Karpas-422 (cell line): ENCODE measurements at places on chromosomes 5 and 9. TPM values are rescaled to one million over a fixed set of nuclear protein-coding genes. Genes with fewer than 3 reads are reported as not detected.

- DNase-seq: no peak
These were observed 610.2 kb downstream of the ANXA1 start for GRCh38 chr9:73761905-73762304.

GRCh38 chr5:157463621-157464518 is 3.9 kb downstream of the NIPAL4 start:
- no peak for DNase-seq

- no peak for DNase-seq
These were observed 243.0 kb upstream of the ITGA1 start for GRCh38 chr5:52544738-52545137.

DNA sequence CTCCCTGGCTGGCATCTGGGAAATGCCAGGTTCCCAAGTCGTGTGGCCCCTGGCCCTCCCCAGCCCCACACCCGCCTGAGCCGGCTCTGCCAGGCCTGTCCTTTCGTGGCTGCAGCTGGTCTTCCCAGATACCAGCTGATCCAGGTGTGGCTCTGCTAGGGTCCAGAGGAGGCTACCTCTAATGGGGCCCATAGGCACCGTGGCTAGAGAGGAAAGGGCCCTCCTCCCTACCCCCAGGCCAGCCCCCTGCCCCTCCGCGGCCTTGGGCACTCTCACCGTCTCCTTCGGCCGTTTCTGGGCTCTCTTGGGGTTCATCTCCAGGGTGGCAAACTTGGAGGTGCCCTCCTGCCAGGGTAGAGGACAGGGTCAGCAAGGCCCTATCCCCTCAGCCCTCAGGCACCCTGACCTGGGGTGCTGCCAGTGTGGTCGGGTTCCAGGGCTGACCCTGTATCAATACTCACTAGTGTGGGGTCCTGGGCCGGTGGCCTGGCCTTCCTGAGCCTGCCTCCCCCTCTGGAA is 17.0 kb downstream of the RALGDS start:
- DNase-seq: no peak

DNA sequence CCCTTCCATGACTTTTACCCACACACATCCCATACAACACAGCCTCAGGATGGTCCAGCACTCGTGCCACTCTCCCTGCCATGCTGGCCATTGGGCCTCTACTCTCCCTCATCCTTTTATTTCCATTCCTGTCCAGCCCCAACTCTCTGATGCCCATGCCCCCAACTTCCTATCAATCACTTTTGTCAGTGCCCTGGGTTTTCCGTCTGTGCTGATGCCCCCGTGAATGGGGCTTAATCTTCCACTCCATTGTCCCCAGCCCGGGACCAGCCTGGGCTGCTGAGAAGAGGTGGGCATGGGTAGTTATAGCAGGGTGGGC is 12.6 kb upstream of the ACSL6 start:
- DNase-seq: no peak

NXNL2 gene
- total RNA-seq: not detected in 2 replicates

FAM78A gene
- 31.6 and 43.9 TPM in 2 replicates for total RNA-seq

DNA sequence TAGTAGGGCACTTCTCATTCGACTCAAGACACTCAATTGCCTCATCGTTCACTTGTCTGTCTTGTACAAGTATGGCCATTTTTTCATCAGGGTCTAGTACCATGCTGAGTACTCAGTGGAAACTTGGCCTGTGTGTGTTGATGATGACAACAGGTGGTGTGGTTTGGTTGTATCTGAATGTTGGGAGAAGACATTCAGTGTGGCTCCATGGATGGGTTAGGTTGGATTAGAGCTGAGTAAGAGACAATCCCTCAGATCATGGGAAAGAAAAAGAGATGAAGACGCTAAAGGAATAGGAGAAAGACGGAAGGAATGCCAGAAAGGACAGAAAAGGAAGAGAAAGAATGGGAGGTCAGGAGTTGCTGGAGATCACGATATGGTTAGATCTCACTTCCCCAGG is 17.0 kb downstream of the PCDH1 start:
- no peak for DNase-seq

DNA sequence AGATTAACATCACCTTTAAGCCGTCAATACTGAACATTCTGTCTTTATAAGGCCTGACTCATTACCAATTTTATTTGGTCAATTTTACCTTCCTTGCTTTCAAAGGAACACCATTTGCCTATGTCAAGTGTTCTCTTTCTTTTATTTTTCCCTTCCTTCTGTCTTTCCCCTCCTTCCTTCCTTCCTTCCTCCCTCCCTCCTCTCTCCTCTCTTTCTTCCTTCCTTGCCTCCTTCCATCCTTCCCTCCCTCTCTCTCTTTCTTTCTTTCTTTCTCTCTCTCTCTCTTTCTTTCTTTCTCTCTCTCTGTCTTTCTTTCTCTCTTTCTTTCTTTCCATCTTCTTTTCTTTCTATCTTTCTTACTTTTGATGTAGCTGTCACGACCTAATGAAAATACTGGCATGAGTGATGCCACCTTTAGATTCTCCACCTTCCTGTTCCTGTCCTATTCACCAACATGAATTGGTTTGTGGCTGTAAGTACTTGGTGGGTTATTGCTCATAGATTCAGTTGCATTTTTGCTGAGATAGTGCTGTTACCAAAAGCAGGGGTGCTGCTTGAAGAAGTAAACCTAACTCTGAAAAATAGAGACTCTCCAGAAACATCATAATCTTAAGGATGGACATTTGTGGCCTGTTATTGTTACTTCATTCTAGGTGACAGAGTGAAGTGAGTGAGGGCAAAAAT is 33.8 kb downstream of the DOCK8 start:
- no peak for DNase-seq

DNA sequence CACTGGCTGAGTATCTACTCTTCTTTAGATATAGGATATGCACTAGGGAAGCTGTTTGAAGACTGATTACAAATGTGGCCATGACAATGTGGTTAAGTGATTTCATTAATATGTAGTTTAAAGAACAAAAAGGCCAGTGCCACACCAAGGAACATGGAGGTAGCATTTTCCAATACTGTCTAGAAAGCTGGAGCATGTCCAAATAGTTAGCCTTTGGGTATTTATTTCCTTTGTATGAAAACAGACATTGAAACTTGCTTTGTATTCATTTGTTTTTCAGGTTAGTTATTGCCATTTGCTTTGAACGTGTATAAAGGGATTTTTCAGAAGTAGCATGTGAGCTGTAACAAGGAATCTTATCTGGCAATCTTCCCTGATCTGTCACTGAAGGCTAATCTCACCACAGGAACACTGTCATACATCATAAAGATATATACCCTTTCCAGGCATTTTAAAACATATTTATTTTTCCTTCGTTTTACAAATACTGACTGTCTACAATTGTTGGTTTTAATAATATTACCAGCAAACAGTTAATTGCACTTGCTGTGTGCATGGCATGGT is 93.4 kb downstream of the PLPPR1 start:
- DNase-seq: no peak

DNA sequence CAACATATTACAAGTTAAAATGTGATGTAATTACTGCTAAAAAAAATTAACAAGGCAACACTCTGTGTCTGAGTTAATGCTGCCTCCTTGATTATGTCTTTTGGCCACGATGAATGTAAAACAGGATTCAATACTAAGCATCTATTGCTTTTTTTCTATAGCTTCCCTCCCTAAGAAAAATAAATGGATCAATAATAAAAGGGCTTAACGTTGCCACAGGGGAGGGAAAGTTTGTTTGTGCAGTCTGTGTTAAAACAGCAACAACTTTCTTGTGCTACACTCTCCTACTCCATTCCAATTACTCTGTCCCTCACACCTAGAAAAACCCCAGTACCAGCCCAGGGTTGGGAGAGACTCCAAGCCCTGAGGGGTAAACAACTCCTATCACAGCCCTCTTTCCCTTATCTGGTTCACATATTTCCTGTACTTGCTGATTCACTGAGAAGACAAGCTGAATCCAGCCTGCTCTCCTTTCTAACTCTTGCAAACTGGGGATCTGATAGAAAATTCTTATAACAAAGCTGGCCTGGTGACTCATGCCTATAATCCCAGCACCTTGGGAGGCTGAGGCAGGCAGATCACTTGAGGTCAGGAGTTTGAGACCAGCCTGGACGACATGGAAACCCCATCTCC is 44.8 kb downstream of the PTPN3 start:
- no peak for DNase-seq

- DNase-seq: no peak
These were observed 112.8 kb downstream of the ARHGAP26 start for GRCh38 chr5:142883025-142883424.

DNA sequence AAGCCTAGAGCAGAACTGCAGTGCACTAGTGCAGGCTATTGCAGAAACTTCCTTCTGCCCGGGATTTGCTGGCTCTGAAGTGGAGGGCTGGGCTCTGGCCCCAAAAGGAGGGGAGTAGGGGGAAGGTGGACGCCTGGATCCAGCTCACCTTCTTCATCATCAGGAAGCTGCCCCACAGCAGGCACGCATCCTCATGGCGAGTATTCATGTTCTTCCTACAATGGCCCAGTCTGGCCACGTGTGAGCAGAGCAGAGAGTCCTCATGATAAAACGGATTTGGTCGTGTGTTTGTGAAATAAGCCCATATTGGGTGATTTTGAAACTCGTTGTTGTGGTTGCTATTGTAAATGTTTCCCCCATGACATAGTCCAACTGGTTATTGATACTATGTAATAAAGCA is 8.2 kb upstream of the GLIPR2 start:
- DNase-seq: no peak

DNA sequence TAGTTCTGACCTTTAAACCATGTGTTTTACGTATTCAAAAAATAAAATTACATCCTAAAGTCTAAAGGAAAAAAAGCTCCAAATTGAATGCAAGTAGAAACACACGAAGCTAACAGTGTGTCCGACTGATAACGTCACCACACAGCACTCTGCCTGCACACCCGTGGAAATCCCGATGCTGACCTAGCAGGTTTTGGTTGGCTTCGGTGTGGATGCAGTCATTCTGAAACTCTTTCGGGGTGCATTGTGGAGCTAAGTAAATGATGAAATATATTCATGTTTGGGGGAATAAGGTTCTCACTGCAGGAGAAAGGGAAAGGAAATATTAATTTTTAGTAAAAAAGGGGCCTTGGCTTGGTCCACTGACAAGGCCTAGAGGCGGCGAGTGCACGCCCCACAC is 2.0 kb downstream of the RASGEF1C start:
- DNase-seq: no peak

DNA sequence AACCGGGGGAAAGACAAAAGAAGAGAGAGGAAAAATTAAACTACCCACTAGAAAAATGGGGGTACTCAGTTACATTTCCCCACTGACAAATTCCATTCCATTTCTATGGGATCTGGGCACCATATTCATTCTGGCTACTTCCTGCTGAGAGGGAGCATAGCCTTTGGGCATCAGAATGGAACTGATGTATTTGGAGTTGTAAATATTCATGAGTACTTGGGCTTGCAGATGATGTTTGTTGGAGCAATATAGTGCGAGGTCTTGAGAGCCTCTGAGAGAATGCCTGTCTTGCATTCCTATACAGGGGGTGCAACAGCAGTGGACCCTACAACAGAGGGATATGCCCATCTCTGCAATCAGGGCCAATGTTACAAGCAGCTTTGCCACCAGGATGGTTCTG is 16.7 kb downstream of the GMCL2 start:
- DNase-seq: no peak

DNA sequence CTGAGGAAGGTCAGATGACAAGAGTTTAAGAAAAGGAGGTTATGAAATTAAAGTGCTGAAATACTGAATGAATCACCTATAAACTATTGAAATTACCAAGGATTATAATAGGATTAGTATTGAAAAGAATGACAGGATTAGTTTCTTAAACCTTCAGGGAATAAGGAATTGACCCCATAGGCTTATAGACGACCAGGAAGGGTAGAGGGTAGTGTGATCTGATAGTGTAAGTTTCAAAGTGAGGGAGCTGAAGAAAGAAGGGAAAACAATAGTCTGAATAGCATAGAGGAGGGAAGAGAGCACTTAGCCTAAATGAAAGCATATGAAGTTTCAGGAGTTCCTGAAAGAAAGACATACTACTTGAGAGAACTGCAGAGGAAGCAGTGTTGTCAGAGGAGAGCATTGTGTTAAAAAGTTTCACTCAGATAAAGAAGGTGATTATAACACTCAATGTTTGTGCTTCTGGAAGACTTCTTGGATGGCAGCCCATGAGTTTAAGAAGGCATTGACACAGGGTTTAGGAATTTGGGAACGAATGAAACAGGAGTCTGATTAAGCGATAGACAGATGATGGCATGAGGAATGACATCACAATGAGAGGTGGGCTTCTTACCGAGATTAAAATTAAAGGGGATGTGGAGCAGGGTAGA is 557.9 kb upstream of the GRAMD2B start:
- no peak for DNase-seq

GRCh38 chr5:6730407-6730806 is 17.2 kb downstream of the TENT4A start:
- no peak for DNase-seq

- peak; percentile 45 for DNase-seq
These were observed 962 bp upstream of the TXN start for GRCh38 chr9:110257097-110257841.

ROR2 gene
- not detected in 2 replicates for total RNA-seq

TICAM2 gene
- total RNA-seq: 0.07 TPM in 1 of 2 replicates, not detected in the other

DNA sequence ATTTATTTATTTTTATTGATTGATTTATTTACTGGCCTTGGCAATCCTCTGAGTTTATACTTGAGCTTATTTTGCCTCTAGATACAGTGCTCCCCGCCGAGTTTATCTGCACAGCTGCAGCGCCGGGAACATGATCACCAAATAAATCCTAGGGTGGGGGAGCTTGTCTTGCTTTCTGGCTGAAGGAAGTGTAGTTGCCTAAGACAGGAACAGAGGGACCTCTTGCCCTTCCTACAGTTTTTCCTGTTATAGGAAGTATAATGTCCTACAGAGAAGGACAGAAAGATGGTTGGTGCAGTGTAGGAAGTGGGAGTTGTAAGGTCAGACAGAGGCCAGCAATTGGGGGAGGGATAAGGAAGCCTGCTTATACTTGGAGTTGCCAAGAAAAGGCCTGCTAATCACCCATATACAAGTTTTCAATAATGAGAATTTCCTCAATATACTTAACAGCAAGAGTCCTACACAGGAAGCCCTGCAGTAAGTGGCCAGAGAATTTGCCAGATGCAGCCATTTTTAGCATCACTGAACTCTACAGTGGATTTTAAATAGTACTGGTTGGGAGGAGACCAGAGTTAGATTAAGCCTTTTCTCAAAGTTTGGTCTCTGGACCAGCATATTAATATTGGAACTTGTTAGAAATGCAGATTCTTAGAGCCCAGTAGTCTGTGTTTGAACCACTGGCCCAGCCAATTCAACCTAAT is 7.7 kb downstream of the AOPEP start:
- no peak for DNase-seq

LCN1 gene
- not detected in 2 replicates for total RNA-seq

- DNase-seq: no peak
These were observed 72.4 kb downstream of the PARP8 start for GRCh38 chr5:50738864-50739263.

C7 gene
- total RNA-seq: not detected in 2 replicates

DNA sequence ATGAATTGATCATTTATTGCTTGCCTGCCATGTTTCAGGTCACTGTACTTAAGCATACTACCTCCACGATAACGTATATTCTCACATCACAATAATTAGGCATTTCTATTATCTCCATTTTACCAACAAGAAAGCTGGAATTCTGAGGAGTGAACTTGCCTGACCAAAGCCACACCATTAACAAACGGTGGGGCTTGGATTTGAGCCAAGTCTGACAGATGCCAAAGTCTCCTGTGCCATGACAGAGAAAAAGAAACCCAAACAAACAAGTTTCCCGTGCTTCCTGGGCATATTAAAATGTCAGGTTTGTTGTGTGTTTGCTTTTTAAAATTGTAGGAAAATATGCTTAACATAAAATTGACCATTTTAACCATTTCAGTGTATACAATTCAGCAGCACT is 40.8 kb upstream of the KCNV2 start:
- no peak for DNase-seq

FRMD3 gene
- total RNA-seq: 1.2 TPM in 1 of 2 replicates, not detected in the other
